Activated naive CD4-positive, alpha-beta T cell treated with anti-CD3 and anti-CD28 coated beads, Interleukin-2, amount 50 U/mL, for 16 hours (primary cell): ENCODE measurements at places on chromosomes 16 and 17.

DNA sequence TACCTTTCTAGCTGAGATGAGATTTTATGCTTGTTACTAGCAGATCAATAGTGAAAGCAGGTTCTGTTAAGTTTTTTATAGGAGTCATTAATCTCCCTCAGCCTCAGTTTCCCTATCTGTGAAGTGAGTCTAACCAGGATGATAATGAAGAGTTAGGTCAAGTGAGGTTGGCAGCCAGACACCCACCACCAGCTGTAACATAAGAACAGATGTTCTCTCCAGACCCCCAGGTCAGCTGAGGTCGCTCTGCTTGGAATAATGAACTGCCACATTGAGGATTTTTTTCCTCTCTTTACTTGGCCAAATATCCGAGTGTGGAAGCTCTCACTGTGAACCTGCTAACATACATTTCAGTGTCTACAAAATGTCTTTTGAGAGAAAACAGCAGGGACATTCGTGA is 389.6 kb downstream of the WWOX start:
- no peak for DNase-seq

- DNase-seq: no peak
These were observed 22.9 kb upstream of the APPBP2 start for GRCh38 chr17:60548990-60549389.

DNA sequence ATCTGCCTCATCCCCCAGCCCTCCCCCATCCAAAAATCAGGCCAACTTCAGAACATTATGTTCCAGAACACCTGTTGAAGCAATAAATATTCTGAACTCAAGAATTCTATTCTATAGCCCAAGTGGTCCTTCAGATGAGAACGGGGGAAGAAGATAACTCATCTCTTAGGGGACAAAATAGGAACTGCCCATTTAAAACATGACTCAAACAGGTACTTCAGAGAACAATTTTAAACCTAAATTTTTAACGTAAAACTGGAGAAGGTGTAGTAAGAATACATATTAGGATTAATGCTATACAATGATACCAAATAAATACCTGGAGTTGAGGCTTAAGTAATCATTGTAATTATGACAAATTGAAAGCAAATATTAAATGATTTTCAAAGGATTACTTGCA is 112.1 kb downstream of the CDYL2 start:
- no peak for DNase-seq

- no peak for DNase-seq
These were observed 26.8 kb downstream of the GP2 start for GRCh38 chr16:20300312-20301097.

GRCh38 chr16:17103216-17103615 is 367.5 kb downstream of the XYLT1 start:
- no peak for DNase-seq

- DNase-seq: no peak
These were observed 9.9 kb downstream of the ANKRD40 start for GRCh38 chr17:50697663-50698272.

DNA sequence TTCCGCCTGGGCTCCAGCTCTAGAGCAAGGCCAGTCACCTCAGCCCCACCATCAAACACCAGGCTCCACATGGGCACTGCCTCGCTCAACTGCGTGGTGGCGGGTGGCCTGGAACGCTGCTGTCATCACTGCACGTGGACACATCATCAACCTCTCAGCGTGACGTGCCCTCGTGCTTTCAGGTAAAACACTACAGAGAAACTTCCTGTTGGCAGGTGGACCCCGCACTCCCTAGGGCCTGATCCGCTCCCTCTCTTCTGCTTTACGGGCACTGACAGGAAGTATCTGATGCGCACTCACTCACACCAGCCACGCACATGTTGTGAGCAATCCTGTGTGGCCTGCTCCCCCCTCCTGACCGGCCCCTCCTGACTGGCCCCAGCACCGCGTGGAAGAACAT is 87.4 kb downstream of the ANKRD11 start:
- DNase-seq: no peak

DNA sequence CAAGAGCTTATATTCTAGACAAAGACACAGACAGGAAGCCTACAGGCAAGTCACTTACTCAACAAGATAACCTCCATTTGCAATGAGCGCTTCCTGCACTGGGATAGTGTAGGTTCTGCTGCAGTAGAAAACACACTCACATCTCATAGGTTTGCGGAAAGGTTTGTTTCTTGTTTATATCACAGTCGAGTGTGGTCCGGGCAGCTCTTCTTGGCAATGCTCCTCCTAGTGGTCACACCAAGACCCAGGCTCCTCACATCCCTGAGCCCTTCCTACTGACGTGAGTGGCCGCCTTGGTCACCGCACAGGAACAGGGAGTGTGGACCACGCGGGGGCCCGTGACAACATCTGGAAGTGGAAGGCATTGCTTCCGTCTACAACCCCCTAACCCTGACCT is 48.0 kb upstream of the RBFOX3 start:
- no peak for DNase-seq

DNA sequence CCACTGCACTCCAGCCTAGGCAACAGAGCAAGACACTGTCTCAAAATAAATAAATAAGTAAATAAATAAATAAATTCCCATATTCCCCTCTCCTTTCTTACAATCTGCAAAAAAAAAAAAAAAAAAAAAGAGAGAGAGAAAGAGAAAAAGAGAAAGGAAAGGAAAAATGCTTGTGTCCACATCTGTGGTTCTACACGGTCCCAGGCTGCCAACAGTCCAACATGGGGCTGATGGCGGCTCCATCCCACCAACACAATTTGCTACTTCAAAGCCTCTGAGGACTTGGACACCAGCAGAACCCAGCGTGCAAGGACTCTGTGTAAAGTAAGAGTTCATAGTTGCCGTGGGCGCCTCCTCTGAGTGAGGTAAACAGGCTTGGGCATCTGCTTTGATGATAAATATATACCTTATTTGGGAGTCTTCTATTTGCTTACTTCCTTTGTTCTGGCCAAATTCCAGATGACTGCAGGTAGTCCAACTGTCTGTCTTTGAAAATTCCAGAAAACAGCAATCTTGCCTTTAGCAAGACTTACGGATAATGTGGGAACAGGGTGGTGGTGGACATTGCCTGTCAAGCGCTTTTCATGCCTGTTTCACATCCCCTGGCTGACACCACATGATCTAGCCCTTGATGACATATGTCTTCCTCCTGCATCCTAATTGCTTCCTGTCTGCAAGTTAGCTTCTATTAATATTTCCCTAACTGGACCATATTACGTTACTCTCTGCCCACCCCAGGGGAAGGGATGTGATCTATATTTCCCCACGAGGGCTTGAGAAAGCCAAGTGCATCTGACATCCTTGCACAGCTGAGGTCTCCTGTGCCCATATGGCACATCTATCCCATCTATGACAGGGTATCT is 10.1 kb downstream of the LITAF start:
- DNase-seq: no peak

DNA sequence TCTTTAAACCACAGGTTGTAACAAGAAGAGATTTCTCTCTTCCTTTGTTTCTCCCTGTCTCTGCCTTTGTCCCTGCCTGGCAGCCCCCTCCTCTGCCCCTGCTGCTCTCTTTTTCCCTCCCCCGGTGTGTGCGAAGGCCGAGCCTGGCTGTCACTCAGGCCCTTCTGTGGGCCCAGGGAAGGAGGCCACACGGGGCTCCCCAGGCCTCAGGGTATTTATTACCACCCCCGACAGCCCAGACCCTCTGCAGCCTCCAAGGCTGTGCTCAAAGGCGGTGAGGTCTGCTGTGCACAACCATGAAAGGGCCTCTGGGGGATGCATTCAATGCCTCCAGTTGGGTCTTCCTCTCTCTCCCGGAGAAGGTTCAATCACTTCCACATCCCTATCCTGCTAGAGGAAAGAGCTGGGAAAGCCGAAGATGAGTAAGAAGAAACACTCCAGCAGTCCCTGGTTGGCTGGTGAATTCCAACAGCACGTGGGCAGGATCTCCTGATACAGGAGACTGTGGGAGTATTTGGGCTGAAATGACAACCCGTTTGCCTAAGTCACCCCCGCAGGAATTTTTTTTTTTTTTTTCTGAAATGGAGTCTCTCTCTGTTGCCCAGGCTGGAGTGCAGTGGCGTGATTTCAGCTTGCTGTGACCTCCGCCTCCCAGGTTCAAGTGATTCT is 34.2 kb downstream of the ZNF423 start:
- DNase-seq: no peak
